ENCODE measurements at places on chromosomes 5 and 9. TPM values are rescaled to one million over a fixed set of nuclear protein-coding genes. Genes with fewer than 3 reads are reported as not detected.

IL9 gene
- polyA plus RNA-seq: not detected

CAMK4 gene
- 3.6 TPM for polyA plus RNA-seq

KCNT1 gene
- polyA plus RNA-seq: 0.06 TPM

HSD17B3 gene
- 0.72 TPM for polyA plus RNA-seq

SNCB gene
- polyA plus RNA-seq: not detected

SOHLH1 gene
- polyA plus RNA-seq: not detected

HRH2 gene
- polyA plus RNA-seq: 3.2 TPM

All from right renal cortex interstitium (tissue), 3 donors.